ENCODE measurements at places on chromosomes 12 and 14.
A peak's percentile ranks its signal among the peaks of the same experiment; 100 is the strongest.

- DNase-seq: no peak
These were observed 15.0 kb downstream of the MDM1 start for GRCh38 chr12:68317047-68317667.

DNA sequence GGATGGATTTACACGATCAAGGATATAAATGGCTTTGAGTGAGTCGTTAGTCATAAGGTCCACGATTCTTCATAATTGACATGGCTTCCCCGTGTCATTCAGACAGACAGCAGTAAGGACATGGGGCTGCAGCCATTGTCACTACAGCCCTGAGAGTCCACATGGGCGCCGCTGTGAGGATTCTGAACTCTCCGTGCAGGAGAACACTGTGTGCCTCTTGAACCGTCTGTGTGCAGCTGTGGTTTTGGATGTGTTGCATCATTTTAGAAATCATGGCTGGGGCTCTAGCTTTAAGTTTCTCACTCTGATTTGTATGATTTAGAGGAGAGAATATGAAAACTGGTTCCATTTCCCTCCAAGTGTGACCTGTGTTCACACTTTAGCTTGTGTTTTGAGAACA, 47.2 kb downstream of the NPAS3 start:
- DNase-seq: no peak

DNA sequence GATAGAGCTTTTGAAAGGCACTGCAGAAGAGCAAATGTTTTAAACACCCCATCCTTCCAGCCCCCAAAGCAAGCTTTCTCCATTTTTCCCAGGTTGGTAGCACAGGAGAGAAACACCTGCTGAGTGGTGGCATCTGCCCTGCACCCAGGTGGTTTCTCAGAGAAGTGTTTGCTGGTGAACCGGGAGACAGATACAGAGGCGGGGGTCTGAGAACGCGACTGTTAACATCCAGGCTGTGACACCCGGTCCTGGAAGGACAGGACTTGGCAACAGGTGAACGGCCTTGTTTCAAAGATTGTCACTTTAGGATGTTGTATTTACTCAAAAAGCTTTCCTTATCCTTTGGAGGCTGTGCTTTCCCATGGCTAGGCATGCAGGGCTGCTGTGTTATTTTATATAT, 18.5 kb downstream of the MMAB start:
- no peak for DNase-seq

GRCh38 chr14:99514552-99515300, 33.5 kb downstream of the CCNK start:
- DNase-seq: peak; percentile 63

DNA sequence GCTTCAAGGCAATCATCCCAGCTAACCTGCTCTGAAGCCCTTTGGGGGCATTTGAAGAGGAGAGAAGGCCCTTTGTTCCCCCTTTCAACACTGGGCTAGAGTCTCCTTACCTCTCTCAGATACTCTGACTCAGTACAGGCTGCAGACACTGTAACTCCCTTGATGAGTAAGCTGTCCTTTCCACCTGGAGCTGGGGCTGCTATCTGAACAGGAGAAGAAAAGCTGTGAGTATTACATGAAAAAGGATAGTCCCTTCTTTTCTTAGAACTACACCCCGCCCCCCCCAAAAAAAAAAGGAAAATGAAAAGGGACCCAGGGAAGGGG, 186.6 kb upstream of the PLEKHG7 start:
- no peak for DNase-seq

DNA sequence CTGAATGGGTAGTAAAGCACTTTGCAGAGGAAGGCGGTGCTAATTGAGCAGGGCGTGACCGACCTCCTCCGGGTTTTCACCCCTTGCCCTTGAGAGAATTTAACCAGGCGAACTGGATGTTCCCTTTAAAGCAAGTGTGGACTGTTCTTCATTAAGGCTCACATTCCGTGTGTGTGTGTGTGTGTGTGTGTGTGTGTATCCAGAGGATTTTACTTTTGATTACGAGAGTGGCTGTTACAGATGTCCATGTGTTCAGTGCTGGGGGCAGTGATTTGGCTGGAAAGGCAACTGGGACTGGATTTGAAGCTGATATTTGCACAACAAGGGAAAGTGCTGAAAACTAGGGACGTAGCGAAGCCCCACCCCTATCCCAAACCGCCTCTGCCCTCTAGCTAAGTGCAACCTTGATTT, 2.2 kb downstream of the TMEM132C start:
- no peak for DNase-seq

DNA sequence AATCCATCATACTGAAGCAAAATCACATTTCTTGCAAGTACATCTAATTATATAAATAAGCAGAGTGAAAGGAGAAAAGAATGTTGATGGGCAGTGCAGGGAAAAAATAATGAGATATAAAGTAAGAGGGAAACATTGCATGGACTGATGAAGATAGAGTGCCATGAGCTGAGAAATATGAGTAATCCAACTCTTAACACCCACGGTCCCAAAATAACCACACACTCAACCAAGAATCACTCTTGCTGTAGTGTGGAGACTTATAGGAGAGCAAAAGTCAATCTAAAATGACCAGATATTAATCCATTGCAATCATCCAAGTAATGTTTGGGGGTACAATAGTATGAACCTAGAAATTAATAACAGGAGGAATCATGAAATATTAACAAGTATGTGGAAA, 40.2 kb downstream of the MYF5 start:
- no peak for DNase-seq

- DNase-seq: peak; percentile 24
These were observed 20.6 kb upstream of the PKP2 start for GRCh38 chr12:32917094-32917611.

Measured in tibial artery (tissue), 4 donors.